ENCODE measurements at places on chromosomes 7 and 10.

DNA sequence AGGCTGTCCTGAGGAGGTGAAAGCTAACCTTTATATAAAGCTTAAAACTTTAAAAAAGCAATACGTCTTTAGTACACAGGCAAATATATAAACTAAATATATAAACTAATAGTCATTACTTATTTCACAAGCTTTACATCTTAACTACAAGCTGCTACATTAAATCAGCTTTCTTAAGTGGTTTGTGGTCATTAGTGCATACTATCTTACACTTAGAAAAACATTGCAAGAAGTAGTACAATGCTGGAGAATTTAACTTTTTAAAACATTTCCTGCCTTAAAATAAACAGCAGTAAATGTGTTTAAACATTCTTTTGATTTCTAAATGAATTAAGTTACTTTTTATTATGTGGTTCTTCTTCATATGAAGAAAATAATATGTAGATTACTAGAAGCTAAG, 36.3 kb downstream of the MET start:
- DNase-seq: no peak

- no peak for DNase-seq
Observed at GRCh38 chr7:36232555-36232954, 79.5 kb downstream of the EEPD1 start.

DNA sequence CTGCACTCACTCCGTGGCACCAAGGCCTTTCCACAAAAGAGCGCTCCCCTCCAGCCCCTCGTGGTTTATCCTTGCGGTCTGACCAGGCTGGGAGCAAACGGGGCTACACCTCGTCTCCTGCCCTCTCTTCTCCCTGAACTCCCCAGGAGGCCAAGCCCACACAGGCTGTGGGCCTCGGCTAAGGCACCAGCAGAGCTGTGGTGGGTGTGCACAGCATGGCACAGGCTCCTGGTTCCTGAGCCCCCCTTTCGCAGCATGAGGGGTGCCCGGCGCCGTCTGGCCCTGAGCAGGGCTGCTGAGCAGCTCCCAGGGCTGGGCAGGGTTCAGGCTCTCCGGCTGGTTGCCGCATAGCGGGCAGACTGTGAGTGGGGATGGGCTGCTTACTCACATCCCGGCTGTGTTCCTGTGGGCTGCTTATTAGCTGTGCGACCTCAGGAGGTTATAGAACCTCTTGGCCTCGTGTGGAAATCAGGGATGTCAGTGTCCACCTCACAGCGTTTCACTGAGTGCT, 90.4 kb downstream of the ZMIZ1 start:
- DNase-seq: no peak

DNA sequence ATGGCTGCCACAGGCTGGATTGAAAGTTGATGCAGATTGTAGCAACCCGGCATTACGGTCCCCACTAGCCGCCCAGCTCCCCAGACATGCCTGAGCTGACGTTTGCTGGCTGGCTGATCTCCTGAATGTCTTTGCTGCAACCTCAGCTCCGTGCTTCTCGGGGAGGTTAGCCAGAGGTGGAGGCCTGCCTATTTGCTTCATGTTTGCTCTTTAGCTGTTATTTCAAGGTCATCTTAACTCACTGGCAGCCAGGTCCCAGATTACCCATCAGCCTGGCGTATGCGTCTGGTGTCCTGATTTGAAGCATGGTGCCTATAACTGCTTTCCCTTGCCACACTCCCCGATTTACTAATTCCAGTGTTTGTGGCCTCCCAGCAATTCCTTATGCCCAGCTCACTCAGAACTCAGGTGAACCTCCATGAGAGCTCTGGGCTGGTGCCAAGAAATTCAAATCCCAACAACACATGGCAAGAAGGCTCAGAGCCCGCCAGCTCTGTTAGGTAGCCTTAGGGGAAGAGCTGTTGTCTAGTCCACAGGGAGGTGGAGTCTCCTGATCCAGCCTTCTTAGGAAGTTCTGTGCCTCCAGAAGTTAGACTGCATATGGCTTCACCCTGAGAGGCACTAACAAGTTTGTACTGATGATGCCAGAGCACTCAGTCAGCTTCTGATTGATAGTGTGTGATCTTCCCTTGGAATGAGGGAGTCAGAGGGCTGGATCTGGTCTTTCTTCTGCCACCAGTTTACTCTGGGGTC, 69.7 kb upstream of the EXOC4 start:
- DNase-seq: no peak

DNA sequence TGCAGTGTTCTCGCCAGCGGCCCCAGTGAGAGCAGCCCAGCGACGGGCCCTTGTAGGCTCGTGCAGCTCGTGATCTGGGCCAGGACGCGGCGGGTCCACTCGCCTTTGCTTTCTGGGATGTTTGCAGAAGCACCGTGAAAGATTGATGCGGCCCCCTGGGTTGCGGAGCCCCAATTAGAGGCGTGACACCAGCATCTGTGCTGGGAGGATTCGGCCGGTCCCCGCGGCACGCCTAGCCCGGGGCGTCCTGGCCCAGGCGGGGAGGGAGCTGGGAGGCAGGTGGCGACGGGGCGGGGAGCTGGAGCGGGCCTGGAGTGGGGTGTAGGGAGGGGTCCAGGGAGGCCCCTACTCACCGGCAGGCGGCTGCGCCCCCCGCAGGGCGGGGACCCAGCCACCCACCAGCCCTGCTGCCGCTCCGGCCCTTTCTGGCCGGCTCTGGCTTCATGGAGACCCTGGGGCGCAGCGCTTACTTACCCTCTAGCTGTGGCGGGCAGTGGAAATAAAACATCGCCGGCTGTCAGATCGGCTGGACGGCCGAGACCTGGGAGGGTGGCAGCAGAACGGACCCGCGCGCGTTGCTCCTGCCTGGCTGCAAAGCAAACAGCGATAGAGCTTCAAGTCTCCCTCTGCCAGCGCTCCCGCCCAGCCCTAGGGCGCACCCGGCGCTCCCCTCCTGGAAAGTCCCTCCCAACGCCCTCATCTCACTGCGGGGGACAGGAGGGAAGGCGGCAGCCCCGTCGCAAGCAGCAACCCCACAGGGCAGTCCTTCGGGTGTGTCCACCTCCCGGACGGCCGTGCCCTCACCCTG, 752 bp downstream of the DRGX start:
- no peak for DNase-seq

DNA sequence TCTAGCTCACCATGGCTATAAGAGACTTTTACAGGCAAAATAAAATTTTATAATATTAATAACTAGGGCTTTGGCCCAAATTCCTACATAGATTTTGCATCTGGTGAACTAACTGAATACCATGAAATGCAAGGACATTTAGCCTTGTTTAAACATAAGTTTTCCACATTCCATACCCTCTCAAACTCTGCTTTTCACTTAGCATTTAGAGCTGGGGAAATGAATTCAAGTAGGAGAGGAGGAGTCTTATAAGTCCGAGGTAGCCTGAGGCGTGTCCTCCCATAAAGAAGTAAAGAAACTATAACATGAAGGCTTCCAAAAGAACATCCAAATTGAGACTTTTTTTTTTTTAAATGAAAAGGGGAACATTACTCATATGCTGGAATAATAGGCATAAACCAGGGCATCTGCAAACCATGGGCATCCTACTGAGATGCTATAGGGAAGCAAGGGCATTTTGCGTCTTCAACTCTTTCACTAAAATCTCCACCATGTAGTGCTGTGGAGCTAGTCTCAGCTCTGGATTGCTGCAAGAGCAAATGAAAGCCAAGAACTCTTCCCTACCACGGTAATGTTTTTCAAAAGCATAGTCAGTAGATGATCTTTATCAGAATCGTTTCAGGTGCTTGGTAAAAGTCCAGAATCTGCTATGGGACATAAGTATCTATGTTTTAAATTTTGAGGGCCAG, 79.1 kb downstream of the PALS2 start:
- DNase-seq: no peak

DNA sequence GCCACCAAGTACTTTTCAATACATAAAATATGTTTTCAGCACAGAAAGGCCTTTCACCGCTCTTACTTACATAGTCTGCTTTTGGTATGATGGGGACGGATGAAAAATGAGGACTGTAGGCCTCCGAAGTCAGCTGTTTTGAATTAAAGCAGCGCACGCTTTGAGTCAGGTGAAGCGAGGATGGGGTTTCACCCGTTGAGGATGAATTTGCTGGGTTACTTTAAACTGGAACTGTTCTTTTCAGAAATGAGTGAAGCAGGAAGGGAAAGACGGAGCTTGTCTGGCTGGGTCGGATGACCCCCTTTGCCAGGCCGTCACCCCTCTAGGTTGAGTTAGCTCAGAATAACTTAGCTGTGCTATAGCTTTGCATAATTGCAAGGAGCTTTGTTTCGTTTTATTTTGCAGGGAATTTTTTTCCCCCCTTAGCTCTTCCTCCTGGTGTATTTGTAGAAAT, 40.0 kb downstream of the CUX1 start:
- peak; percentile 3 for DNase-seq
